ENCODE measurements at places on chromosomes 3 and 15.
A peak's percentile ranks its signal among the peaks of the same experiment; 100 is the strongest.

GRCh38 chr15:80151148-80151547, 1.7 kb upstream of the FAH start:
- DNase-seq = no peak

DNA sequence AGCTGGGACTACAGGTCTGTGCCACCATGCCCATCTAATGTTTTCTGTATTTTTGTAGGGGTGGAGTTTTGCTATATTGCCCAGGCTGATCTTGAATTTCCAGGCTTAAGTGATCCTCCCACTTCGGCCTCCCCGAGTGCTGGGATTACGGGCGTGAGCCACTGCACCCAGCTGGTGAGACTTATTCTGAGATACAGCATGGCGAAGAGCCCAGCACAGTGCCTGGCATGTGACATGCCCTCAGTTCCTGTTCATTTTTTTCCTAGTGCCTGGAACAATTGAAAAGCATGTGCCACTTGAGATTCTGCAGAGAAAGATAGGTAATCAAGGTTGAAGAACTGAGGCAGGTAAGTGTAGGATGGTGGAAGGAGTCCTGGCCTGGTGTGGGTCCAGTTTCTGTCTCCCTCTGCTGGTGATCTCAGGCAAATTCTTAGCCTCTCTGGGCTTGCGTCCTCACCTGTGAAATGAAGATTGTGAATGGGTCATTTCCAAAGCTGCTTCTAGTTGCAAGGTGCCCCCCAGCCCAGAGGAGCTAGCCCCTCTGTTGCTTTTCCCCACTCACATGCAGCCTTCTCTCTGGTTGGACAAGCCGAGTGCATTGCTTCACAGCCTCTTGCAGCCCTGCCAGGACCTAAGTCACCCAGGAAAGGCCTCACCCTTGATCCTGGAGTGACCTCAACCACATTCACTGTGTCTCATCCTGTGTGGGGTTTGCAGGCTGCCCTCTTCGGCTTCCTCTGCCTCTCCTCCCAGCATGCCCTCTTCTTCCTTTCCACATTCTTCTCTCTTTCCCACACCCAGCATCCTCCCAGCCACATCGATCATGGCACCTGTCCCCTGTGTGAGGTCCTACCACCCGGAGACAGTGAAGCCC, 4.3 kb upstream of the RHCG start:
- DNase-seq = no peak

DNA sequence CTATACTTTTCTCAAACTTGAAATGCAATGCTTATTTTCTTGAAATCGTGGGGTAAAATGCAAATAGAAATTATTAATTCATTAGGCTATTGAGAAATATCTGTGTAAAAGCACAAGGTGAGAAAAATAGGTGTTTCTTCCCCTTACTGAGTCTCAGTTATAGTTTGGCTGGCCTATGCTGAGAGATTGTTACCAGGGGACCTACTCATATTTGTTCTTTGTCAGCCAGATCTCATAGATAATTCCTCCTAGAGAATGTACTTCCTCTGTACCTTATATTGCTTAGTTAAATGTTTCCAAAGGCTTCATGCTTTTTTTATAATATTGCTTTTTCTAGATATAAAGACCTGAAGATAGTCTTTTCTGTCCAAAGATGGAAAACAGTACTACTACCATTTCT, 60.0 kb upstream of the TRPC1 start:
- DNase-seq = no peak

DNA sequence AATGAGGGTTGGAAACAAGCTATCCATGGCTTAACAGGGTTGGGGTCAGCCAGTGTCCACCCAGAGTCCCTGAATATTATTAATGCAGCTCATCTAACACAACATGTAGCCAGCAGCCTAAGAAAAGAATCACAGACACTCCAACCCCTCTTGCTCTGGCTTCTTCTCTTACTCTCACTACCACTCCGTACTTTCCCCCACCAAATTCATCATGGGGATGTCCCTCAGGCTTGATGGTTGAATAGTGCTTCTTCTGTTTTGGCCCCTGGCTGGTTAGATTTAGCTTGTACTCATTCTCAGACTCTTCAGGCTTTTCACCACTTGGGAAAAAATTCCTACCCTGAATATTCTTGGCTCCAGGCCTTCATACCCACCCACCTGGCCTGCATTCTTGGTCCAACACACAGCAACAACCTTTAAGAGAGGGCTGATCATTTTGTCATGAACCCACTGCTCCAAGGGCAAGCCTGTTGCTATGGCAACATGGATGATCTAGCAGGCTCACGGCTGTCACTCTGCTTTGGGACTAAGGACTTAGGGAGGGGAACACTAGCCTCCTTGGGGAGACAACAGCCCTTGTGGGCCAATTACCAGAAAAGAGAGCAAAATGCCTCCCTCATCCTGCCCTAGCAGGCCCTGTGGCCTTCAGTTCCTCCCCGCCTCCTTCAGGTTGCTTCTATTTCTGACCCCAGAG, 9.4 kb upstream of the MED12L start:
- no peak for DNase-seq

DNA sequence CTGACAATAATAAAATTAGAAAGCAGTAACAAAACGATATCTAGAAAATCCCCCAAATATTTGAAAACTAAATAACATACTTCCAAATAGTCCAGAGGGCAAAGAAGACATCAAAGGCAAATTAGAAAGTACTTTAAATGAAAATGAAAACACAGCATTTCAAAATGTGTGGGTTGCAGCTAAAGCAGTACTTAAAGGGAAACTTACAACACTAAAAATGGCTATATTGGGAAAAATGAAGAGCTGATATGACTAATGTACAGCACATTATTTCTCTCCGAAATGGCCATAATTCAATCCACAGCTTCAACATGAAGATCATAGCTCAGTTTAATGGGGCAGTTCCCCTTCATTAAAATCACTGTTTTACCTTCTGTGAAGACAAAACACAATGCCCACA, 71.9 kb downstream of the FBXL22 start:
- no peak for DNase-seq

DNA sequence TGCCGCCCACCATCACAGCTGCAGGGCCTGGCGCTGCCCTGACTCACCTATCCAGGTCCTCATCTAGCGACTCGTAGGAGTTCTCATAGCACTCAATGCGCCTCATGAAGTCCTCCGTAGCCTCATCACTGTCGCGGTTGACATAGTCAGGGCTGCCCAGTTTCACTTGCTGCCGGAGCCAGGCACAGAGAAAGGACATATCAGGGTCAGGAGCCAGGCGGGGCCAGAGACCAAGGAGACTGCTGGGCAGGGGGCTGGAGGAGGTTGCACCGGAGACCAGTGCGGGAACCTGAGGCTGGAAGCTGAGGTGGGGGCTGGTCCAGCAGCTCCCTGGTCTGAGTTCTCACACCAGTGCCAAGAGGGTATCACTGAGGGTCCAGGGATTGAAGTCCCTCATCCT, 18.2 kb downstream of the PFKFB4 start:
- DNase-seq = no peak

DNA sequence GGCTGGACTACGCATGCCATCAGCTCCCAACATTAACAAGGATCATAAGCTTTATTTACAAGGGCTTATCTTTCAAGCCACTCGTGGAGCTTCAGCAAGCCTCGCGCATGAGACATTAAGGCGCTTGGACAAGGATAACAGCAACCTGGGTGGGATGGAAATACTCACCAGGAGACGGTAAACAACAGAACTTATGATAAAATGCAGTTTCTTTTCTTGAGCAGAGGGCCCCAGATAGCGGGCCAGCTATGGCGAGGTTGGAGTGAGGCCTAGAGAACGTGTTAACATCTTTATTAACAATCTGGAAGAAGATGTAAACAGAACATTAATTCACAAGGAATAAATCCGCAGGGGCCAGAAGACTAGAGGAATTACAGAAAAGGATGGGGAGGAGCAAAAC, 158.2 kb downstream of the NTRK3 start:
- no peak for DNase-seq

- DNase-seq = peak; percentile 69
These were observed 7.7 kb downstream of the BCL6 start for GRCh38 chr3:187737368-187738070.

GRCh38 chr3:160809453-160809852, 53.4 kb downstream of the PPM1L start:
- DNase-seq = no peak

- DNase-seq = peak; percentile 5
These were observed 28.5 kb downstream of the TBC1D23 start for GRCh38 chr3:100289339-100289738.

Measured in fibroblast of skin of right quadriceps (primary cell).